ENCODE measurements at places on chromosomes 11 and 22. TPM values are rescaled to one million over a fixed set of nuclear protein-coding genes. Genes with fewer than 3 reads are reported as not detected.

DNA sequence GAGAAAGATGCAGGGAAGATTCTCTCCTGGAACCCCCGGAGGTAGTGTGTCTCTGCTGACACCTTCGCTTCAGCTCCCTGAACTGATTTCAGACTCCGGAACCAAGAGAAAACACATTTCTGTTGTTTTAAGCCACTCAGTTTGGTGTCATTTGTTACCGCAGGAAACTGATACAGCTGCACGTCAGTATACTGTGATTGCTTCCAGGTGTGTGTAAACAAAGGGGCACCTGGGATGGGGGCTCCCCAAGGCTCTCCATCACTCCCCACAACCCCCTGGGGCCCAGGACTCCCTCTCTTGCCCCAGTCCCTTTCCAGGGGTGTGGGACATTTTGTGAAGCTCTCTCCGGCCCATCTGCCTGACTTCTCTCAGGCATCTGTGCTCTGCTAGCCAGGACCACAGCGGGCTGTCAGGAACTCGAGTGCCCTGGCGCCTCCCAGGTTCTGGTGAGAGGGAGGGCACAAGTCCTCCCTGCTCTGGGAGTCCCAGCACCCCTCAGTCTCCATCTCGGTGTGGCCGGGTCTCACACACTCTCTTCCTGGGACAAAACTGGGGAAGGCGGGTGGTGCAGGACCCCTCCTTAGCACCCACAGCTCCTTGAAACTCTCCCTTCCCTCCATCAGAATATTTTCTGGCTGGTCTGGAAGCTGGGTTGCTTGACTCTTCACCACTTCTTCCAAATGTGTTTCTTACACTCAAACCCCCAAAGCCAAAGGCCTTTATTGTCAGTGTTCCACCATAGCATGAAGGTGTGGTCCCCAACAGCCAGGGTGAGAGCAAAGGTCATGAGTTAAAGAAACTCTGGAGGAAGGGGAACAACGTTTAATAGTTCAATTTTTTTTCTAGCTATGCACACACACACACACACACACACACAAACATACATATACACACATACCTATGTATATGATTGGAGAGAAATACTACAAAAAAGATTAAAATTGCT, 35.0 kb upstream of the TSKU start:
- no peak for DNase-seq

- DNase-seq: peak; percentile 33
These were observed 59.2 kb upstream of the ATXN10 start for GRCh38 chr22:45612451-45612901.

Gene CRYBB3
- total RNA-seq: 0.50 TPM

DNA sequence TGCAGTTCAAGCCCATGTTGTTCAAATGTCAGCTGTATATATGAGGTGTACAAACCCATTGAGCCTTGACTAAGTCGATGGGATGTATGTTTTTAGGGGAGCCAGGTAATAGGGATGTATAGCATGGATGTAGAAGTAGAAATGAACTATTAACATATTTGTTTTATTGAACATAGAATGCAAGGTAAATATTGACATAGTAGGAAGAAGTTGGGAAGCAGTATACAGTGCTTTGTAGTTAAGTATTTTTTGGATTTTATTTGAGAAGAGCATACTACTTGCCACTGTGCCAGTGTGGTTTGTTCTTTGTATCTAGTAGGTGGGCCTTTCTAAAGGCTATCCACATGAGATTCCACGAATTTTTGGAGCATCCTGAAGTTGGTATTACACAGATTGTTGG, 20.8 kb upstream of the NAT10 start:
- DNase-seq: no peak

DNA sequence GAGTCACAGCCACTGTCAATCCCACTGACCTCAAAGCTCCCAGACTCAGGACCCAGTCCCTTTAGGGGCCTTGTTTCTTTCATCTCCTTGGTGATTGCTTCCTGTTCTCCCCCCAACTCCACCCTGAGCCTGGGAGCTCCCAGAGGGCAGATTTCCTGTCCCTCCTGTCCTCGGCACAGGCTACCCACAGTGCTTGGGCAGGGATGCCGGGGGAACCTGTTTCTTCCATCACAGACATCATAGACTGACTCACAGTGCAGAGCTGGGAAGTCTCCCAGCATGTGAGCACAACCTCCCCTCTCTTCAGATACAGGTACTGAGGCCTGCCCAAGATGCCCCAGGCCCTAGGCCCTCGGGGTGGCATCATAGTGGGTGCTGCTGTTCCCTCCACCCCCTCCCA, 16.6 kb downstream of the TRIM29 start:
- DNase-seq: no peak

DNA sequence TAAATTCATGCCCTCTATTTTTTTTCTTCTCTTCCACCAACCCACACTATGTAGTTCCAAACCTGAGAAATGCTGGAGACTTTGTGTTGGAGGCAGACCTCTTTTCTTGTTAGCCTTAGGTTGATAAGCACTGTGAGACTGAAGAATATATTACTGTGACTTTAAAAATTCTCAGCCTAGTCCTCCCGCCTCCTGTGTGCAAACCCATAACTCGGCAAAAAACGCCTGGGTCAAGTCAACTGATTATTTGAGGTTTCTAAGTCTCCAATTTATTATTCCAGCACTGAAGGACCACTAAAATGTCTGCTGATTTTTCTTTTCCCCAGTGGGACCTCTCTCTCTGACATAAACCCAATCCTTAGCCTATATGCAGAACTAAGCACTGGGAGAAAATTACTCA, 1946.0 kb upstream of the RAG2 start:
- DNase-seq: no peak

DNA sequence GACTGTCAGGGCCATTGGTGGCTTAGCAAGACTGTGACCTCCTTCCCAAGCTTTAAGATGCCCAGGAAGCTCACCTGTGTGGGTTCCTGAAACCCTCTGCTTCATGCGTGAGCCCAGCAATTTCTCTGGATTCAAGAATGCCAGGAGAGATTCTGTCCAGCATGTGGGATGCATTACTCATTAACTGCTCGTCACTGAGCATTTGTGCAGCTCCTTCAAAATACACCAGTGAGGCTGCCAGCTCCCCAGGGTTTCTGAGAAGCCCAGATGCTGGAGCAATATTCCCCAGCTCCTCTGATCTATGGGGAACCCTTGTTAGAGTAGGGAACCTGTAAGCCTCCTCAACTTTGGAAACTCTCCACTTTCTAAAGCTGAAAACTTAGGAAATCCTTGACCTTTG, 126.5 kb downstream of the CHST1 start:
- DNase-seq: no peak

Gene LARGE2
- total RNA-seq: 8.7 TPM

All from adrenal gland (tissue), 19 donors.